ENCODE measurements at places on chromosomes 16 and 17.

DNA sequence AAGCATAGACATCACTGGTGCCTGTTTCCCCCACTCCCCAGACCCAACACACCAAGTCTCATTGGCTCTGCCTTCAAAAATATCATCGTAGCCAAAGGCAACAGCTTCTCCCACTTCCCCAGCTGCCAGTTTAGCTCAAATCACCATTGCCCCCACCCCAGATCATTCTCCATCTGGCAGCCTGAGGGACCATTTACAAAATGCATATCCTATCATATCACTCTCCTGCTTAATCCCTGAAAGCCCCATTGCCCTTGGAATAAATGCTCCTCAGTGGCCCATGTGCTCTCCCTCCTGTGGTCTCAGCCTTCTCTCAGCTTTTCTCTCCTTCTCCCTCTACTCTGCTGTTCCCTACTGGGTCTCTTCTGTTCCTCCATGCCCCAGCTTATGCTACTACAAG is 68.3 kb downstream of the CACNG3 start:
- DNase-seq = no peak

- peak; percentile 69 for DNase-seq
Measured at GRCh38 chr17:44112284-44113280, 10.9 kb downstream of the HDAC5 start.

- DNase-seq = peak; percentile 85
Measured at GRCh38 chr17:78708510-78708973, 73.5 kb downstream of the CYTH1 start.

DNA sequence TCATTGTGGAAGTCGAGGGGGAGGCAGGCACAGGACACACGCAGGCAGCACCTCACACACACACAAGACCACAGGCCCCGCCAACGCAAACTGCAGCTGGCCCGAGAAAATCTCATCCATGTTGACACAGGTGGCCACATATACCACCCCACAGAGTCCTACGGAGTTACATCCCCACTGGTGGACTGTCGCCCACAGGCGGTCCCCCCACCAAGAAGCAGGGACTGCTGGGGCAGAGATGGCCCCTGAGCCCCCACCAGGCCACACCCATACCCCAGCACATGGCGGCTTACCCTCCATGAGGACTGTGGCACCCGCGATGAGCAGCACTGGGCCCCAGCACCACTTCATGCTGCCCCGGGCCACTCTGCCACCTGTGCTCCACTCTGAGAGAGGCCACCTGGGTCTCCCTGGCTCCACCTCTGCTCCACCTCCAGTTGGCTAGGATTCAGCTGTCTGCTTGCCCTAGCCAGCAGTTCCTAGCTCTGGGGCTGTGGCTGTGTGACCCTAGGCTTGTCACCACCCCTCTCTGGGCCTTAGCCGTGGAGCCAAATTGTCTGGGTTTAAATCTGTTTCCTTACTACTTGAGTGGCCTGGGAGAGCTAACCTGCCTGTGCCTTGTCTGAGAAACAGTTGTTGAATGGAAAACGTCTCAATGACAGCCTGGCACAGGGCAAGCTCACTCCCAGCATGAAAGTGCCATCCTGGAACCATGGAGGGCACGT is at the start of gene PRSS53:
Gene PRSS53, minus strand, starts transcription at position 485 of the 725 bp plus-strand sequence. Its CDS starts 134 bp downstream, at position 351.
- peak; percentile 85 for DNase-seq

- no peak for DNase-seq
Measured at GRCh38 chr16:57971848-57972247, 920 bp upstream of the CNGB1 start.

GRCh38 chr17:67229109-67229955 is 15.7 kb downstream of the HELZ start:
- no peak for DNase-seq

- DNase-seq = no peak
Measured at GRCh38 chr17:73069164-73069770, 23.2 kb downstream of the SLC39A11 start.

DNA sequence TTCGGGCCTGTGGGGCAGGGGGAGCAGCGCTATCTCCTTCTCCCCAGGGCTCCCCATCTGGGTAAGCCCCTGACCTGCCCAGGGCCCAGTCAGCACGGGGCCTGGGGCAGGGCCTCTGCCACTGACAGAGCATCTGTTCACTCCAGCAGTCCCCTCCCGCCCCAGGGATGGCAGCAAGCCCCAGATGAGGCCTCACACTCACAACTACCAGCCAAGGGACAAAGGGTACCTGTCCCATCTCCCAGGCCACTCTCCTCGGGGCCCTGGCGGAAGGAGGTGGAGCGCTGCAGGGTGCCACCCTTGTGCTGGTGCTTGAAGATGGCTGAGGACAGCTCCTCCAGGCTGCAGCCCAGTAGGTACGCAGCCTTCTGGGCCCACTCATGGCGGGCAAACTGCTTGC is 64.8 kb downstream of the MYO18A start:
- DNase-seq = no peak

GRCh38 chr17:43753493-43754129 is 5.0 kb downstream of the SOST start:
- DNase-seq = no peak
